ENCODE measurements at places on chromosomes 2 and 18. TPM values are rescaled to one million over a fixed set of nuclear protein-coding genes. Genes with fewer than 3 reads are reported as not detected.

The SP140 gene
- total RNA-seq: 150 TPM

DNA sequence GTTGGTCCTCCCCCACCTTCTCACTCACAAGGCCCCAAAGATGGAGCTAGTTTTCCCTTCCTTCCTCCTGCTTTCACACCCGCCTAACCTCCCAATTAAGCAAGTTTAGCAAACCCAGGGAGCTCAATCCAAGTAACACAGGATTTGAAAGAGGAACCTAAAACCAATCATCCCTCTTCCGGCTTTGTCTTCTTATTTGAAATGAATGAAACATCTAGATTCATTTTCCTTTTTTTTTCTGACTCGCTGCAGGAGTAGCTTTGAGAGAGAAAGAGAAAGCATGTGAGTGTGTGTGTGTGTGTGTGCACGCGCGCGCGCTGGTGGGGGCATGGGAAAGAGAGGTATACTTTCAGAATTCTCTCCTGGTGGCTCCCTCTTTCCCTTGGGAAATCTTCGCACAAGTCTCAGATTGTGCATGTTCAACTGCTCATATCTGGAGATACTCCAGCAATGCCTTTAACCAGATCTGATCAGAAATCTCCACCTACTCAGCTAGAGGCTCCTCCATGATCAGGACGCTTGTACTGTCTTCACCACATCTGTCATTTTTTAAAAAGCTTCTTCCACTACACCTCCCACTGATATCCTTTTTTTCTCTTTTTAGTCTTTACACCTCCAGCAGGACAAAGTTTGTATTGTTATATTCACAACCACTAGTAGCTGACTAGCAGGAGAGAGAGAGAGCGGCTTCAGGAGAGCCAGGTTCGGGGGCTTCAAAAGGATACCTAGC, 1.7 kb downstream of the SLC8A1 start:
- no peak overlapping the region for H3K27ac ChIP-seq
- H3K4me1 ChIP-seq: peaks cover 8% of the 10 kb centered on the region
- no peaks in the 10 kb centered on the region for H3K36me3 ChIP-seq
- H3K4me3 ChIP-seq: no peak overlapping the region
- no peak for DNase-seq
- H3K27me3 ChIP-seq: peaks cover 28% of the 10 kb centered on the region

- H3K27me3 ChIP-seq: no peaks in the 10 kb centered on the region
- H3K36me3 ChIP-seq: peaks cover 3% of the 10 kb centered on the region
- H3K4me3 ChIP-seq: no peak overlapping the region
- DNase-seq: no peak
These were observed 37.8 kb upstream of the SLC1A4 start for GRCh38 chr2:64951306-64951953.

DNA sequence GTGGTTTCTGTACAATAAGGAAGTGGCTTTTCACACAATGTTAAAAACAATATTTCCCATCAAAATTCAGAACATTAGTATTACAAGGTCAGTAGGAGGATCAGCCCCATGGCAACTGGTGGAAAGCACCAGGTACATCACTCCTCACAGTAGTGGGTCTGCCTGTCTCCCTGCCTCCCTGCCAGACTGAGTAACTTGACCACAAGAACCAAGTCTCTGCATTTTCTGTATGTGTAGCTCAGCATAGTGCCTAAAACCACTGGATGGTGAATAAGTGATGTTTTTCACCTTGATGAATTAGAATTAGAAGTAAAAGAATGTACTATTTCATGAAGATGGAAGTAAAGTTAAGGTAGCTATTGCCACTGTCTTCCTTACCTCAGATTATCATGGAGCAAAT, 4.1 kb upstream of the WDR7 start:
- peaks cover 18% of the 10 kb centered on the region for H3K4me1 ChIP-seq
- peak overlapping the region; percentile 13 for H3K27ac ChIP-seq
- H3K36me3 ChIP-seq: peaks cover 1% of the 10 kb centered on the region
- DNase-seq: peak; percentile 26

DNA sequence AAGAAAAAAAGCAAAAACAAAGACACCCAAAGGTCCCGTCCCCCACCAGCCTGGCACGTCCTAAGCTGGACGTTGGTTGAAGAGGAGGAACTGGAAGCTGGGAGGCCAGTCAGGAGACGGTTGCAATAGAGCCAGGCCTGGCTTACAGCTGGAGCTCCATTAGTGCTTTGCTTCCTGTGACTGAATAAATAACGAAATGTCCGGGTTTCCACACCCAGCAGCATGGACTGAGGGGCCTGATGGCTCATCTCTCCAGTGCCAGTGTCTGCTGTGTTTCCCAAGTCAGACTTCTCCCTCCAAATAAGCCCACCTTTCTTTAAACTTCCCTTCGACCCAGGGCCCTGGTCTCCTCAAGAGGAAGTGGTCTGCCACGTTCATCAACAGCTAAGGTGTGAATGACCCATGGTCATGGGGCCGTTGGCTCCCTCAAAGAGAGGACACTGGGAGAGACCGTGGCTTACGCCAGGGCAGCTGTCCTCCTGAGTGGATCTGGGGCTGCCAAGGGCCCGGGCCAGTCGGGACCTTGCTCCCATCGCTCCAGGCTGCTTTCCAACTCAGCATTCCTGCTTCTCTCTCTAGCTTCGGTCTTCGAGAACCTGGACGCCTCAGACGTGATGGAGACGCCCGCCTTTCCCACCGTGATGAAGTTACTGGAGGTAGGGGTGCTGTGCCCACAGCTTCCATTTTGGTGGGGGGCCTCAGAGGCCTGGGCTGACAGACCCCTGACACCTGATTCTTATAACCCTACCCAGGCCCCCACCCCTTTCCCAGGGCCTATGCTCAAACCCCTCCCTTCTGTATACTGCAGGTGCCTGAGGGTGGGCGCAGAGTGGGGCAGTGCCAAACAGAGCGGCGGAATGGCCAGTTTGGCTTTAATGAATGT, 44.9 kb downstream of the MYO7B start:
- H3K27me3 ChIP-seq: peaks cover 4% of the 10 kb centered on the region
- no peak overlapping the region for H3K27ac ChIP-seq
- DNase-seq: no peak

- H3K4me1 ChIP-seq: no peaks in the 10 kb centered on the region
- H3K27ac ChIP-seq: no peak overlapping the region
- DNase-seq: no peak
- no peak overlapping the region for H3K4me3 ChIP-seq
- no peaks in the 10 kb centered on the region for H3K36me3 ChIP-seq
These were observed 13.1 kb downstream of the PID1 start for GRCh38 chr2:229257985-229258384.

DNA sequence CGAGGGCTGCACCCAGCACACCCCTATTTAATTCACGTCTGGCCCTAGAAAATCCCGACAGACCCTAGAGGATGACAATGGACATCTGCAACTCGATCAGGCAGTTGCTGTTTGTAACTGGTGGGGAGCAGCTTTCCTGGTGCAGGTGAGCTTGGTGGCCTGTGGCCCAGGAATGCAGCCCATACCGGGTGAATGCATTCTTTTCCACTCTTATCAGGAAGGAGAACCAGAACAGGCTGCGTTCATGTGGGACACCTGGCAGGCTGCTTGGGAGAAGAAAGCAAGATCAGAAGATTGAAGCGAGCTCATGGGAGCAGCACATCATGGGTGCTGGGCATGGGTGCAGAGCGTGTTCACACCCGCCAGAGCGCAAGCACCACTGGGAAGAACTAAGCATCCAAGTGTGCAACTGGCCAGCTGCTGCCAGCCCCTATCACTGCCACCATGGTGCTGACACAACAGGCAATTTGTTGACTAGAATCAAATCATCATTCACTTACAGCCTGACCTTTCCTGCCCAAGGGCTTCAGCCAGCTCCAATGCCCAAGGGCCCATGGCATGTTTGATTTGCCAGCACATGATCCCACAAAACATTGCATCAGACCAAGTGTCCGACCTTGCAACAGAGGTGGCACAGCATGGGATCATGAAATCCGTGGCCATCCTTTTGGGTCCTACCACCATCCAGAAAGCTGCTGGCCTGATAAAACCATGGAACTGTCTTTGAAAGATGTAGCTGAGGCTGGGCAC, 241.7 kb upstream of the ID2 start:
- H3K4me1 ChIP-seq: peaks cover 10% of the 10 kb centered on the region
- DNase-seq: no peak
- peaks cover 3% of the 10 kb centered on the region for H3K36me3 ChIP-seq
- no peak overlapping the region for H3K4me3 ChIP-seq
- H3K27ac ChIP-seq: no peak overlapping the region

- no peak for DNase-seq
- peaks cover 10% of the 10 kb centered on the region for H3K36me3 ChIP-seq
- no peaks in the 10 kb centered on the region for H3K27me3 ChIP-seq
- H3K4me1 ChIP-seq: peaks cover 47% of the 10 kb centered on the region
- H3K27ac ChIP-seq: peak overlapping the region; percentile 95
These were observed 743 bp downstream of the HADHA start for GRCh38 chr2:26243470-26244308.

GRCh38 chr2:127612111-127612822, 33.7 kb upstream of the GPR17 start:
- no peak overlapping the region for H3K27ac ChIP-seq
- no peak for DNase-seq
- no peak overlapping the region for H3K4me3 ChIP-seq
- H3K36me3 ChIP-seq: no peaks in the 10 kb centered on the region

DNA sequence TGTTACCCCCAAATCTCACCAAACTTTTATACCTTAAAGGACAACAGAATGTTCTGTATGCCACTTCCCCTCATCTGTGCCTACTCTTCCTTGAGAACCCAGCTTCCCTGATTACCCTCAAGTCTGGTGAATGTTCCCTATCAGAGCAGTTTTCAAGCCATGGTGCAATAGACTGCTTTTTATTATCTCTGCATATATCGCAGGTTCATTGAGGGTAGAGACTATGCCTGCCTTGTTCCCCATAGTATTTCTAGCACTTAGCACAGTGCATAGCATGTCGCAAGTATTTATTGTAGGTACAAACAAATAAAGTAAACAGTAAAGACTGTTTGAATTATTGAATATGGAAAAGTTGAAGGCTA, 146.6 kb downstream of the HAUS1 start:
- peak overlapping the region; percentile 42 for H3K4me3 ChIP-seq
- H3K4me1 ChIP-seq: peaks cover 55% of the 10 kb centered on the region
- peak overlapping the region; percentile 79 for H3K27ac ChIP-seq

Data from activated CD4-positive, alpha-beta memory T cell treated with anti-CD3 and anti-CD28 coated beads for 36 hours (primary cell).